Activated CD4-positive, CD25-positive, alpha-beta regulatory T cell treated with anti-CD3 and anti-CD28 coated beads, Interleukin-2, amount 50 U/mL, for 72 hours (primary cell): ENCODE measurements at places on chromosomes 12 and 14.

DNA sequence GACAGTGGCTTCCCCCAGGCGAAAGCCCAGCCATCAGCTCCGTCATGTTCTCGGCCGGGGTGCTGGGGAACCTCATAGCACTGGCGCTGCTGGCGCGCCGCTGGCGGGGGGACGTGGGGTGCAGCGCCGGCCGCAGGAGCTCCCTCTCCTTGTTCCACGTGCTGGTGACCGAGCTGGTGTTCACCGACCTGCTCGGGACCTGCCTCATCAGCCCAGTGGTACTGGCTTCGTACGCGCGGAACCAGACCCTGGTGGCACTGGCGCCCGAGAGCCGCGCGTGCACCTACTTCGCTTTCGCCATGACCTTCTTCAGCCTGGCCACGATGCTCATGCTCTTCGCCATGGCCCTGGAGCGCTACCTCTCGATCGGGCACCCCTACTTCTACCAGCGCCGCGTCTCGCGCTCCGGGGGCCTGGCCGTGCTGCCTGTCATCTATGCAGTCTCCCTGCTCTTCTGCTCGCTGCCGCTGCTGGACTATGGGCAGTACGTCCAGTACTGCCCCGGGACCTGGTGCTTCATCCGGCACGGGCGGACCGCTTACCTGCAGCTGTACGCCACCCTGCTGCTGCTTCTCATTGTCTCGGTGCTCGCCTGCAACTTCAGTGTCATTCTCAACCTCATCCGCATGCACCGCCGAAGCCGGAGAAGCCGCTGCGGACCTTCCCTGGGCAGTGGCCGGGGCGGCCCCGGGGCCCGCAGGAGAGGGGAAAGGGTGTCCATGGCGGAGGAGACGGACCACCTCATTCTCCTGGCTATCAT, 663 bp downstream of the PTGER2 start:
- DNase-seq = peak; percentile 55

GRCh38 chr12:74250891-74251290, 286.7 kb upstream of the ATXN7L3B start:
- DNase-seq = no peak

DNA sequence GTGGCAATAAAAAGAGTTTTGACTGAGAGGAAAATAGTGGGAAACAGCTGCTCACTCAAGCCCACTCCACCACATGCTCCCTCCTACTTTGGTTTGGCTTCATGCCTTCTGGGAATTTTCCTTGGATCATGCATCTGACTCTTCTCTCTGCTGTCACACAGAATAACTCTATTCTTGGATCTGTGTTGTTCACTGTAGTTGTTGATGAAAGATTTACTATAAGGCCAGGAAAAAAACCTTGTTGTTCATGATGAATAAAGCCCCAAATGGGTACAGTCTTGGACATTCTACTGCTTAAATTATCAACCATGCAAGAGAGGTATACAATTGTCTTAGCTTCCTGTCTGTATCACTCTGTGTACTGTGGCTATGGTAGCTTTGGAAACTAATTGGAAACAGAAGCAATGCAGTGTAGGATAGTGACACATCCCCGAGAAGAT, 70.5 kb downstream of the TMX1 start:
- no peak for DNase-seq

DNA sequence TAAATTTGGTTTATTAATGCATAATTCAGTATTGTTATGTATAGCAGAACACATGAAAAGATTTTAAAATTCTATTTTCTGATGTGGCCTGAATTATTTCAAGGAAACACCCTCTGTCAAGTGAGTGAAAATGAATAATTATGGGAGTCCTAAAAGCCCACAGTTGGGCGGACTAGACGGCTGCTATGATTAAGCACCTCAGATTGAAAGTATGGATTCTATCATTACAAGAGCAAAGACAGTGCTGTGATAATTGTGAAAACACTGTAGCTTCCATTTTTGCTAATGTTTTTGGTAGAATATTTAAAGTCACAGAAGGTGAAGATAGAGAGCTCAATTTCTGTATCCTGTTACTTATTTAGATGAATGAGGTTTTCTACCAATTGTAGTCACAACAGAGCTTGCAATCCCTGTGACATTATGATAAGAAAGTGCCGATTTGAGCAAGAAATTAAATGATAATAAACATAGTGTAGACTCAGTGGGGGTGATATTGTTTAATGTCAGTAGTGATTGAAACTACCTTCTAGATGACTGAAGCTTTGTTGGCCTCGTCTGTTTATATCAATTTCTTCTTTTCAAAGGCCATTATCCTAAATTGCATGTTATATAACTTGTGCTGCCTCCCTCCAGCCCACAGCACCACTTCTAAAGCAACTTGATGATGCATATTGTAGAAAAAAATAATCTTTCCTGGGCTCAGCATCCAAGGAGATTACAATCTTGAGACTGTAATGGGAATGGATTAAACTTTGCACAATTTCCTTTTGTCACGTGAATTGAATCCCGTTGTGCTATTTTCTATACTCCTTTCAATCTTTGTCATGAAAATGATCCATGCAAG, 359.8 kb downstream of the BTG1 start:
- DNase-seq = no peak

GRCh38 chr12:88579161-88579517, 1.1 kb downstream of the KITLG start:
- DNase-seq = no peak

DNA sequence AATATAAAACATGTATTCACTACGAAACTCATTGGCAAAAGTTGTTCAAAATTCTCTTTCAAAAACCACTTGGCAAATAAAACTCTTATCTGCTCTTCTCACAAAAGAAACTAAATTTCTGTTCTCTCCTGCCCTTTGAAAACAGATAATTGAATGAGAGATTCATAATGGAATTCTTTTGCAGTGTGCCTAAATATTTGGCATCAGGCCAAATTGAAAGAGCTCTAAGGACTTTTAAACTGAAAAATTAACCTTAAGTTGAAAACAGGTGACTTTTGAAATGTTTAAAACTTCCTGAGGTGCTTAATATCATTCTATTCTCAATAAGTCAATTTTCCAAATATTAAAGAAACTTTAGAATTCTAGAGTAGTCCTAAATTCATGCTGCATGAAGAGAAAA, 136.4 kb downstream of the FSCB start:
- DNase-seq = no peak

DNA sequence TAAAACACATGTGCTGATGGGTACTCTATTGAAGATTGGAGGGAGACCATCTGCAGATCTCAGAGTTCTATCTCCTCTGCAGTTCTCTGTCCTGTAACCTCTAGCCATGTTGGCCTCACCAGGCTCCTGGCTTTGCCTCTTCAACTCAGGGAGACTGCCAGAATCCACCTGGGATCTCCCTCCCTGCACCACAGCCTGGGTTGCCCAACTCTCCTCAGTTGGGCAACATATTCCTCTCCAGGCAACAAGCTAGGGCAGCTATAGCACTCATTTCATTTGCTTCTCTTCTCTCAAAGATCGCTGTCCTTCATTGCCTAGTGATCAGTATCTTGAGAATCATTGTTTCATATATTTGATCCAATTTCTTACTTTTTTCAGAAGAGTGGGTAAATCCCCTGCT, 28.8 kb downstream of the CKAP4 start:
- DNase-seq = no peak

DNA sequence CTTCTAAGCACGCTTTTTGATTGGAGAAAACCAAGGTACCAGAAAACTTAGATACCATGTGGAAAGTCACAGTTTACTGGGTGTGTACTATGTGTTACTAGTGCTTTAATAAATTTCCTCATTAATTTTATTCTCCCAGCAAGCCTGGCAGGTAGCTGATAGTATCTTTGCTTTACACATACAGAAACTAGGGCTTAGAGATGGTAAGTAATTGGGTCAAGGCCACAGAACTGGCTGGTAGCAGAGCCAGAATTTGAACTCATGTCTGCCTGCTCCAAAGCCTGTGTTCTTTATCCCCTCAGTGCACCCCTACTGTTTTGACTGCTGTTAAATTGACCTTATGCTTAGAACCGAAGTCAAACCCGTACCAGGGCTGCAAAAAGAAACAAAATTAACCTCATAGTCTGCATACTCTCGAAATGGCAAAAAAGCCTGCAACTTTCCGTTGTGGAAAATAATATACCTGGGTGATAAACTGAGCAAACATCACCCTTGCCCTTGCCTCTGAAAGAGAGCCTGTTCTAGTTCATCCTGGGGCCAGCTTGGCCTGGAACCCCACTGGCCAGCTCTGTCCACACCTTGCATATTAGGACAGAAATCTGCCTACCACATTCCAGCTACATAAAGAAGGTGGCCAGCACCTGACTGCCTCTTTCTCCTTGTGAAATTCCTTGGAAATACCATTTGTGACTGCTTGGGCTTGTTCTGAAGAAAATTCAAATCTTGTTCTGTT, 118.9 kb downstream of the ETV6 start:
- no peak for DNase-seq

- DNase-seq = no peak
These were observed 40.3 kb upstream of the MEG3 start for GRCh38 chr14:100785626-100786025.

DNA sequence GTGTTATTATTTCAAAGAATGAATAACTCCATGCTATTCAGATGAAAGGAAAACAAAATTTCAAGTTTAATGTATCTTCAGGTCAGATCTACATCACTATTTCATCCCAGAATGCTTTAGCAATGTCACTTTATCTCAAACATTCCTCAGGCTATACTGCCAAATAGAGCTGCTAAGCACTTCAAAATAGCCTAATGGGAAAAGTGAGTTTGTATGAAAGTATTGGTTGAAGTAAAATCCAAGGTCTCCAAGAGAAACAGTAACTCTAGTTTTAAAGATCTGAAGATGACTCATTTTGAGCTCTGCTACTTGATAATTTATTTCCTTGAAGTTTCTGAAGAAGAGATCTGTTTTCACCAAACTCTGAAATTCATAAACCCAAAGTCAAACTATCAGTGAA, 466.2 kb upstream of the FOXG1 start:
- no peak for DNase-seq

DNA sequence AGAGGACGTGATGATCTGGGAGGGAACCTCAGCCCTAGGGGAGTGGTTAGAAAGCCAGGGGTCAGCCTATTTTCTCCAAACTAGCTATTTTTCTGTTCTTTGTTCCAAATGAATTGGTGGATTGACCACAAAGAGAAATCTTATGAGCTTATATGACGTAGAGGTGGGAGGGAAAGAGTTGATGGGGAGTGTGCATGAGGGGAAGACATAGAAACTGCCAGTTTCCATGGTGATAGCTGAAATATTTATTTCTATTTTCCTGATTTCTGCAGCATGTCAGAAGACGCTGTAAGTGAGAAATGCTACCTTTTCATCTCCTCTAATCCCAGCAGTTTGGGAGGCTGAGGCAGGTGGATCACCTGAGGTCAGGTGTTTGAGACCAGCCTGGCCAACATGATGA, 51.4 kb upstream of the CISTR start:
- no peak for DNase-seq

GRCh38 chr12:44507461-44507860, 368.7 kb downstream of the NELL2 start:
- no peak for DNase-seq

DNA sequence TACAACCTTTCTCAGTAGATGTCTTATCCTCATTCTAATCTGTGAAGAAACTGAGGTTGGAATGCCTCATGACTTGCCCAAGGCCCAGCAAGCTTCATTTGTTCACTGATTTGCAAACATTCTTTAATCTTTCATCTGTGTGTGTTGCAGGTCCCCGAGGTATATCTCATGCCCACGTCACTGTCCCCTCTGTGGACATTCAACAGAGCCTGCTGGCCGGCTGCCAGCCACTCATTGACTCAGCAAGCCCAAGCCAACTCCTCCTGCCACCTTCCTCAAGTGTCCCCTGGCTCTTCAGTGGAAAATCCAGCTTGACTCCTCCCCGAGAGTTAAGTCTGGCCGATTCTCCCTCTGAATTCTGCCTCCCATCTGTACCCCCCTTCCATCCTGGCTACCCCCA, 1.9 kb upstream of the DCAF4 start:
- no peak for DNase-seq

GRCh38 chr12:51377099-51377984, 13.9 kb downstream of the GALNT6 start:
- DNase-seq = no peak

DNA sequence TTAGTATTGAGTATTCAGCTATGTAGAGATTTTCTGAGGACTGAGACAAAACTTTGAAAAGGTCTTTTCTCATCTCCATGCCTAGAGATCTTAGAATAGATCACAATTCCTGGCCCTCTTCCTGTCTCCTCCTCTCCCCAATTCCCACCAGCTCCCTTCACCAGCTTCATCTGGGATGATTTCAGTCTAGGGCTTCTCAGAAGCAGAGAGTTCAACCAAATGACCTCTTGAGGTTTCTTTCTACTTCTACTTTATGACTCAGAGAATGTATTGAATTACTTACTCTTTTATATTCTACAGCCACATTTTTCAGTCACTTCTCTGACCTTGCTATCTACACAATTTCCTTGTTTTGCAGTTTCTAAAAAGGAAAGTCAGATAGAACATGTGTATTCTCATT, 19.4 kb upstream of the SNX6 start:
- no peak for DNase-seq

DNA sequence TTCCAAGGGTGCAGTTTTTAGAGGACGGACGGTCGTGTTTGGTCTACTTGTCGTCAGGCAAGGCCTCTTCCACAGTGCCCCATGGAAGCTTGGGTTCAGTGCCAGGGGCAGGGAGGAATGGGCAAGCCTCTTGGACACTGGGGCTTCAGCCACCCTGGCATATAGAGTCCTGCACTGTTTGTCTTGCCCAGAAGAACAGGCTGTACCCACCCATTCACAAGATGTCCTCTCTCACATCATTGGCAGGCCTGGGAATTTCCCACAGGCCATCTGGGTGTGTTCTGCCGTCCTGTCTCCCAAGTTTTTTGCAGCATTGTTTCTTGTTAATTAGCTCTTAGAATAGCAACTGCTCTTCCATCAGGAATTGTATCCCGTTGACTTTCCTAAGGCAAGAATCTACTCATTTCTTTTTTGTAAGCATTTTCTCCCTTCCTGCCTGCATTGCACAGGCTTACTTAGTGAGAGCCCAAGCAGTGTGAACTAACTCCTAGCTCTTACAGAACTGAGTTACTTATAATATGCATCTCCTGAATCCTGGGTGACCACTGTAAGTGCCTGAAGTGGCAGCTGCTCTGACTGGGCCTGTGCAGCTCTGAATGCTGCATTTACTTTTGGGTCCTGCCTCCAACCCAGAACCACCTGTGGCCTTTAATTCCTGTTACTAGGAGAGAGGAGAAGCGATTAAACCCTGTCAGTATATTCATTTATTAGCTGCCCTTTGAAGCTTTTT, 149.4 kb upstream of the HIF1A start:
- no peak for DNase-seq

DNA sequence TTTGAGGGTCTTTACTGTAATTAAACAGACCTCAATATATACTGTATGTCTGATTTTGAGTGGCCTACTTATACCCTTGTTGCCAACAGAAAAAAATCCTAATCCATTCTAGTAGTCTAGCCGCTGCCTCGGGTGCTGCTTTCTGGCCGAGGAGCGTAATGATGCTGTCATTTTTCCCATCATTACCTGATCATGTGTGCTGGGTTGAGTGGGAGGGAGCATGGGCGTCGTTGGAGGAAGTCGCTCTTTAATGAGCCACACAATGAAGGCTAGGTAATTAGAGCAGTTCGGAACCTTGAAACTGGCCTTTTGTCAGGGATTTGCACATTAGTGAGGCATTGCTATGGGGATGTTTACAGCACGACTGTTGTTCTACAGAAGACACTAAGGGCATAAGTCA, 76.1 kb upstream of the RFX4 start:
- no peak for DNase-seq

- no peak for DNase-seq
These were observed 438.2 kb downstream of the ETNK1 start for GRCh38 chr12:23063206-23063605.
